SK-N-SH (cell line): ENCODE measurements at places on chromosomes 5 and 9. TPM values are rescaled to one million over a fixed set of nuclear protein-coding genes. Genes with fewer than 3 reads are reported as not detected.

NPDC1 gene
- polyA plus RNA-seq, result 47.4 and 48.1 TPM in 2 replicates

OLFM1 gene
- 13.3 and 15.9 TPM in 2 replicates for polyA plus RNA-seq

FOXD4L6 gene
- polyA plus RNA-seq, result 0.05 TPM in 1 of 2 replicates, not detected in the other

SPAG8 gene
- 1.5 and 2.8 TPM in 2 replicates for polyA plus RNA-seq

UGT3A1 gene
- not detected in 2 replicates for polyA plus RNA-seq

TMEM171 gene
- polyA plus RNA-seq, result 7.6 and 8.9 TPM in 2 replicates

PCDHB8 gene
- polyA plus RNA-seq, result 3.0 and 3.4 TPM in 2 replicates

ARID3C gene
- polyA plus RNA-seq, result 0.08 and 0.11 TPM in 2 replicates

ORM1 gene
- polyA plus RNA-seq, result not detected in 2 replicates

PCDHB13 gene
- 0.85 and 0.88 TPM in 2 replicates for polyA plus RNA-seq

FLT4 gene
- 0.02 and 0.05 TPM in 2 replicates for polyA plus RNA-seq

DNAJC18 gene
- 7.4 and 10.3 TPM in 2 replicates for polyA plus RNA-seq

TRIM36 gene
- 0.16 and 0.42 TPM in 2 replicates for polyA plus RNA-seq

CDH6 gene
- 1.1 and 1.4 TPM in 2 replicates for polyA plus RNA-seq

SLC27A6 gene
- polyA plus RNA-seq, result 0.12 and 0.45 TPM in 2 replicates

SPAAR gene
- polyA plus RNA-seq, result 0.11 and 0.13 TPM in 2 replicates

SUSD3 gene
- polyA plus RNA-seq, result 0.49 and 0.67 TPM in 2 replicates

FAM151B gene
- 1.2 and 1.5 TPM in 2 replicates for polyA plus RNA-seq

GRK6 gene
- 35.9 and 39.5 TPM in 2 replicates for polyA plus RNA-seq

PRLR gene
- polyA plus RNA-seq, result 0.13 and 0.34 TPM in 2 replicates

CNTFR gene
- 1.8 and 3.7 TPM in 2 replicates for polyA plus RNA-seq

QRFP gene
- not detected in 2 replicates for polyA plus RNA-seq

NAA35 gene
- 9.0 and 12.9 TPM in 2 replicates for polyA plus RNA-seq

DMAC1 gene
- 21.5 and 21.7 TPM in 2 replicates for polyA plus RNA-seq

FGF10 gene
- not detected in 2 replicates for polyA plus RNA-seq

TLR4 gene
- 0.85 and 1.2 TPM in 2 replicates for polyA plus RNA-seq

AQP7 gene
- polyA plus RNA-seq, result 0.05 TPM in 1 of 2 replicates, not detected in the other

FOXD4L5 gene
- 0.03 and 0.05 TPM in 2 replicates for polyA plus RNA-seq

OSMR gene
- 55.9 and 56.0 TPM in 2 replicates for polyA plus RNA-seq

AGGF1 gene
- polyA plus RNA-seq, result 9.8 and 11.0 TPM in 2 replicates

TMEM174 gene
- polyA plus RNA-seq, result not detected in 2 replicates

ADAMTSL1 gene
- polyA plus RNA-seq, result 114 and 163 TPM in 2 replicates

PCDHGA8 gene
- polyA plus RNA-seq, result 0.06 and 0.12 TPM in 2 replicates
